Umbilical cord (tissue), 2 donors: ENCODE measurements at places on chromosomes 2 and 18.

- DNase-seq = no peak
These were observed 1209.3 kb upstream of the FAM98A start for GRCh38 chr2:34808426-34808825.

DNA sequence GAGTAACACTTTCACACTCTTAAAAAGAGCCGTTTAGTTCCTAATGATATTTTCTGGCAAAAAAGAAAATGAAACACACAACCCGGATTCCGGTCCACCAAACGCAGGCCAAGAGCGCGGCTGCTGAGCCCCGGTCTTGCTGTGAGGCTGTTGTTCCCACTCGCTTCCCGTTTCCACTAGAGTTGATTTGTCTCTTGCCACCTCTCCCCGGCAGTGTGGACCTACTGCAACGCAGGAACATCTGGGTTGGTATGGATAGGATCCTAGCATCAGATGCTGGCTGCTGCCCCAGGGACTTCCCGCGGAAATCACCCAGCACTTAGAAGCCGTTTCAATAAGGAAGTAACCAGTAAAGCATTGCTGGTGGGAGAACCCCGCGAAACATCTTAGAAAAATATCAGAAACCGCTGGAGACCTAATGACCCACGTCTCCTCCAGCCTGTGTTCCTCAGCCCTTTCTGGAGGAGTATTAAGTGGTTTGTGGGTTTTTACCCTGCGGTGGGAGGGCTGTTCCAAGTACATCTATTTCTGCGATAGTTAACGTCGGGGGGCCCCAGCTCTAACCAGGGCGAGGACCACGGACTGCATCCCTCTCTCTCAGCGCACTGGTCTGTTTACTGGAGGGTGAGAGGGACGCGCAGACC, 939 bp downstream of the DOCK10 start:
- peak; percentile 33 for DNase-seq

DNA sequence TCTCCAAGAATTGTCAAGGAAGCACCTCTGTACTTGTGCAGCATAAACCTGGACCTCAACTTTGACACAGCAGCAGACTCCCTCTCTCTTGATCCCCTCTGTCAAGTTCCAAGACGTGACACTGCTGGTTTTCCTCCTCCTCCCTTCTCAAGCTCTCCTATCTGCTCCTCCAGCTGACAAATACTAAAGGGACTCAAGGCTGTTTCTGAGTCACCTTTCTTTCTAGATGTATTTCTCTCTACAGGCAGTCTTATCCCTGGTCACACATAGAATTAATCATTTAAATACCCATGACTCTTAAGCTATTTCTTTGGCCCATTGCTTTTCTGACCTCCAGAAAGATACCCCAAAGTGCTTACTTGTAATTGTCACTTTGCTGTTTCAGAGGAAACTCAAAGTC, 53.5 kb downstream of the SEPTIN10 start:
- no peak for DNase-seq

GRCh38 chr18:52339891-52340371, at the start of gene DCC:
Gene DCC, plus strand, starts transcription at chr18:52340197. Its CDS starts 591 bp downstream, at chr18:52340788.
- peak; percentile 34 for DNase-seq

GRCh38 chr2:223019390-223019930, 32.5 kb upstream of the KCNE4 start:
- peak; percentile 52 for DNase-seq

GRCh38 chr18:63192885-63193349, 126.7 kb downstream of the BCL2 start:
- DNase-seq = no peak
